ENCODE measurements at places on chromosomes 1 and 21.

- no peak for DNase-seq
Observed at GRCh38 chr1:59457786-59458185, 160.9 kb downstream of the FGGY start.

- DNase-seq: no peak
Observed at GRCh38 chr1:183993132-183993531, 44.4 kb downstream of the COLGALT2 start.

GRCh38 chr1:167156466-167156865, 62.6 kb downstream of the STYXL2 start:
- DNase-seq: no peak

DNA sequence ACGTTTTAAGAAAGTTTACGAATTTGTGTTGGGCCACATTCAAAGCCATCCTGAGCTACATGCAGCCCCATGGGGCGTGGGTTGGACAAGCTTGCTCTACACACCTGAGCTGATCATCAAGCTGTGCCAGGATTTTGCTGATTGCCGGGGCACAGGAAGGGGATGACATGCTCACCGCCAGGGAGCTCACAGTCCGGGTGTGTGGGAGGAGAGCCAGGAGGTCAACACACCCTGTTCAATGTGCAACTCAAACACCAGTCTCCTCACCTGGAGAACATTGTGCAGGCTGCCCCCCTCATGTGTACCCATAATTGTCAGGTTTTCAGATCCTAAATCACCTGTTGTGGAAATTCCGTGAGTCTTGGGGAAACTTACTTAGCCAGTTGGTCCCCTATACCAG, 969 bp downstream of the CYP4A11 start:
- DNase-seq: no peak

DNA sequence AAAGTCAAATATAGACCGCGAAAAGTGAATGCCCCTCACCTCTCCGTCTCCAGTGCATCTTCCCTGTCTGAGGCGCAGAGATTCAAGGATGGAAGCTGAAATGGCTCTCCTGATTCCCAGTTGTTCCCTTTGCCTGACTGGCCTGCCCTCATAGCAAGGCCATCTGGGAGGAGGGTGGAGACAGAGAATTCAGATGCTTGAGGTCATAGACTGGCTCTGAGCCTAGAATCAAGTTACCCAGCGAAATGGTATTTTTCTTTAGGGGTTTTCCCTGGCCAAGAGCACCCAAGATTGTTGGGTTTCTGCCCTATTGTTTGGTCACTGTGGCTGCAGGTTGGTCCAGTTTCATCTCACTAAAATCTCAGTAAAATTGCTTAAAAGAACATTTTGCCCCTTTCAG, 7.2 kb downstream of the METTL13 start:
- DNase-seq: no peak

GRCh38 chr1:231526536-231526935, 1.9 kb upstream of the TSNAX start:
- DNase-seq: no peak

- no peak for DNase-seq
Observed at GRCh38 chr1:216960716-216961115, 237.5 kb upstream of the ESRRG start.

DNA sequence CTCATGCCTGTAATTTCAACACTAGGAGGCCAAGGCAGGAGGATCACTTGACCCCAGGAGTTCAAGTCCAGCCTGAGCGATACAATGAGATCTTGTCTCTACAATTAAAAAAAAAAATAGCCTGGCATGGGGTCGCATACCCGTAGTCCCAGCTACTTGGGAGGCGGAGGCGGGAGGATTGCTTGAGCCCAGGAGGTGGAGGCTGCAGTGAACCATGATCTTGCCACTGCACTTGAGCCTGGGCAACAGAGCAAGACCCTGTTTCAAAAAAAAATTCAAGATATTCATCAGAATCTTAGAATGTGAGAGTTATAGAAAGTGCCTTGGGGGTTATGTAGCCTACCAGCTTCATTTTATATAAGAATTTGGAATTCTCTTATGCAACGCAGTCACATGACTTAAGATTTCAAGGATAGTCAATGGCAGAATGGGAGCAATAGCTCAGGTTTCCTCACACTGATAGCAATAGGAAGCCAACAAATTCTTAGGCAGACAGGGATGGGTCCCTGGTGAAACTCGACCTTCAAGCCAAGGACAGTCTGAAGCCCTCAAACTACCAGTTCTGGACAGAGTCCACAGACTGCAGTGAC, 462.5 kb downstream of the SETD4 start:
- DNase-seq: no peak

DNA sequence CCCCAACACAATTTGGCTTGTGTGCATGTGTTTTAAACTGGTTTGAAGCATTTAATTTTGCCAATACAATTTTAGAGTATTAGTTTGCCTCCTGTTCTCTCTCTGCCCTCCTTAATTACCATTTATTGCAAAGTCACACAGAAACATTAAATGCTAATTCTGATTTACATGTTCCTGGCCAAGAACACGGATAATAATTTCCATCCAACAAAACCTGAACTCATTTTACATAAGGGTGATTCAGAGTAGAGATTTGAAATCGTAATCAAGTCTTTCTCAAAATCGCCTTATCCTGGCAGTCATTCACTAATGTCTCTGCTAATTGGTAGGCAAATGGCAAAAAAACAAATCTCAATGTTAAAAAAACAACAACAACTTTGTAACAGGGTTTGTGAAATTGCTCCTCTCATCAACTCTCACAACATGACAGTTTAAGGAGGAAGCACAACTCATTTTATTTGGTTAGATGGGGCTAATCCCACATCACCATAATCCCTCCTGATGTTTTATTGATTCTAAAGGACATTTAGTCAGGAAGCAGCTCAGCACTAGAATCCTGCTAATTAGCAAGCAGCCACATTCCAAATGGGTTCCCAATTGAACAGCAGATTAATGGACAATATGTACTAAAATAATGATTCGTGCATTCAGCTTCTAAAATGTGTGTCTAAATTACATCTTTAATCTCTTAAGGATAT, 55.9 kb downstream of the C1orf87 start:
- no peak for DNase-seq

DNA sequence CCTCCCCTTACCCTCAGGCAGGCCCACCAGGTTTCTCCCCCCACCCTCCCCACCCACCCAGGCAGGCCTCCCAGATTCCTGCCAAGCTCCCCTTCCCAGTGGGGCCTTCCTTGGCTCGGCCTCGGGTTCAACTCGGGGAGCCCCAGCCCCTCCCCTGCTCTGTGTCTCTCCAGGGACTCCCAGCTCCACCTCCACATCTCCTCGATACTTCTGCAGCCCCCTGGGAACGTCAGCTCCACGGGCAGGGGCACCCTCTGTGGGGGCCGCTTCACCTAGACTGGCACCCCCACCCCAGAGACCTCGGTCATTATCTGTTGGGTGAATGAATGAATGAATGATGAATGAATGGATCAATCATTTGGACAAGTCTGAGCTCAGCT, 775 bp downstream of the MMEL1 start:
- no peak for DNase-seq

DNA sequence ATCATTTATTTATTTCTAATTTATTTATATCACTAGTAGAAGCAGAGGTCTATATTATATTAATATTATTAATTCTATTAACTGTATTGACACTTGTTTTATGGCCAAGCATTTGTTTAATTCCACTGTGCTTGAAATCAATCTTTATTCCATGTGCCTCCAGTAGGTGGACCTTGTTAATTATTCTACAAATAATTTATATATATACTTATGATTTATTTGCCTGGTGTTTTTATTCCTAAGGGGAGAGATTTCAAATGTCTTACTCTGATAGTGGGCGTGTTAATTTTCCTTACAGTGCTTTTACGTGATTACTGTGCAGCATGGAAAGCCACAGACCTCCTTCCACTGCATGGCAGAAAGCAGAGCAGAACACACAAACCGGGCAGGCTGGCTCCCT, 17.5 kb upstream of the OR6N2 start:
- DNase-seq: no peak

- peak; percentile 52 for DNase-seq
Observed at GRCh38 chr1:83999316-83999819, 436 bp upstream of the TTLL7 start.

GRCh38 chr1:204885288-204885711, 14.6 kb downstream of the NFASC start:
- DNase-seq: no peak

GRCh38 chr1:245873883-245874671, 633.0 kb downstream of the SMYD3 start:
- DNase-seq: no peak

- DNase-seq: no peak
Observed at GRCh38 chr1:14970115-14970798, 183.3 kb upstream of the TMEM51 start.

DNA sequence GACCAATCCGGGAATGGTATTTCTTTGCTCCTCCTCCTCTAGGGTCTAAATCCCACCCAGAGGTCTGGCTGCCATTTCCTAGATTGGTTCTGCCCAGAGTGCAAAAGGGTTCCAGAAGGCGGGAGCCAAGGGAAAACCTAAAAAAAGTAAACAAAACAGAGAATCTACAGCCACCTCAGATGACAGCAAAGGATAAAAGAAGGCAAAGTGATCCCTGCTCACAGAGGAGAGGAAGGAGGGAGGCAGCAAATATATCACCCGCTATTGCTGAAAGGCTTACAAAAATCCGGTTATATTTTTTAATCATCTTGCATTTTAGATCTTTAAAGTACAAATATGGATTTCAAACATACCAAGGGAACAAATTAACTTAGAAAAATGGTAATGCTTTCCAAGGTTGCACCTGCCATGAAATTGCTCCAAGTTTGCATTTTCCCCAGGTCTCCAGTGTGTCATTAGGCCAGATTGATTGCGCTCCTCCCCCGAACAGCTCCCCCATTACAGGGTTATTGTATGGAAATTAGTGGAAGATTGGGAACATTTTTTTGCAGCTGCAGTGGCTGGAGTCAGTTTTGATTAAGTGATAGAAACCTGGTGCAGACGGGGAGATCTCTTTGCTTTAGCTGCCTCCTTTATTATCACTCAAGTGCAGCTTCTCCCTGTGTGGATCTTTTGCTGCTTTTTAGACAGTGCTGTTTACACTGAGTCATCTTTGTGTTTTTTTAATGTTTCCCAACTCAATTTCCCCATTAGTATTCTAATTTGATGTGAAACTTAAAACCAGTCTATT, 280.5 kb upstream of the CAMK1G start:
- no peak for DNase-seq

- no peak for DNase-seq
Observed at GRCh38 chr1:207903767-207904166, 7.2 kb downstream of the CD34 start.

DNA sequence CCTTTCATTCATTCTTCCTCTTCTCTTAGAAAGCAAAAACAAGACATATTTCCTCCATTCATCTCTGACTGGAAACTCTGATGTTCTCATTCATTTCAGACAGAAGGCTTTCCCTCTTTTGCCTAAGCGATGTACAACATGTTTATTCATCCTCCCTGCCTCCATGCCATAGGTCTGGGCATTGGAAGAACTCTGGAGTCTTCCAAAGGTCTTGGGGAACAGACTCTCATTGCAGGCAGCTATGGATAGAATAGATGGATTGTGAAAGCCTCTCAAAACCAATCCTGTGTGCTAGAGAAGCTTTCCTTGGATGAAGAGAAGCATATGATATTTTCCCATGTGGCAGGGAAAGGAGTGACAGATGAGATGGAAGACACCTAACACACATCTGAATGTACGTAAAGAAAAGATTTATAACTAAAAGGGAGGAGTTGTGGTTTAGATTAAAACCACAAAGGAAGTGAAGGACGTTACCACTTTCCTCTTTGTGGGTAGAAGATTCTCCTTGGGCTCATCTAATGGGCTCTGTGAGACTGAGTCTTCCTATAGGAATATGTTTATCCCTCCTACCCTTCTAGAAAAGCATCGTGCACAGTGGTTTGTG, 38.7 kb downstream of the BCL9 start:
- no peak for DNase-seq
